ENCODE measurements at places on chromosomes 13 and 19.

- DNase-seq, result no peak
Observed at GRCh38 chr19:42198676-42199439, 18.6 kb downstream of the DEDD2 start.

DNA sequence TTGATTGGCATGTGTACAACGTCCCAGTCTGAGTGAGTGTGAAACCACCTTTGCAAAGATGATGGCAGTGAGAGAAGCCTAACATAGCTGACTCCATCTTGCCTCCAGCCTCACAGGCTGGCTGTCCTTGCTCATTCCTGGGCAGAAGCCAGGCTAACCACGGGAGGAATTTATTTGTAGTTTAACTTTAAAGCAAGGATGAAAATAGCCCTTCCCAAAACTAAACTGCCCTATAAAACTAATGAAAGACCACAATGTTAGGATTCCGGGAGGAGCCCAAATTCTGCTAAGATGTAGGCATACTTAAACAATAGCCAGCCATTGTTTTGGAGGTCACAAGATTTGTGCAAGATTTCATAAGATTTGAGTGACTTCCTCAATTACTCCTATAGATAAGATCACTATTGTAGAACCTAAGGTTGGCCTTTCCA is 96.6 kb upstream of the LSM14A start:
- DNase-seq, result no peak

DNA sequence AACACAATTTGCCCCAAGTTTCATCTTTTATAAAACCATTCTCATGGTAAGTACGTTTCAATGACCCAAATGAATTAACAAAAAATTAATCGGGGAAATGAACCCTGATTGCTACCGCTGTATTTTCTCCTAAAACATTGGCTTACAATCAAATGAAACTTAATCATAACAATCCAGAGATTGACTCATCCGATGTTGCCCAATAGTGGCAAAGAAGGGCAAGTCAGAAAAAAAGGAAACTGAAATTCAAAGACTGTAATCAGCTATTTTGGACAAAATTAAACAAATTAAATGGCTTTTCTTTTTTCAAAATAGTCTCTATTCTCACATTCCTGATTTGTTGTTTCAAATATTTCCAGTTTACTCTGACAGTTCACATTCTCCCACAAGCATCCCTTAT is 3.9 kb upstream of the ACOD1 start:
- no peak for DNase-seq

GRCh38 chr19:44808463-44809371 is at the start of gene BCAM:
TSS of gene BCAM (plus strand) at chr19:44809103. CDS start at chr19:44809125, 22 bp downstream.
- DNase-seq, result peak; percentile 55

DNA sequence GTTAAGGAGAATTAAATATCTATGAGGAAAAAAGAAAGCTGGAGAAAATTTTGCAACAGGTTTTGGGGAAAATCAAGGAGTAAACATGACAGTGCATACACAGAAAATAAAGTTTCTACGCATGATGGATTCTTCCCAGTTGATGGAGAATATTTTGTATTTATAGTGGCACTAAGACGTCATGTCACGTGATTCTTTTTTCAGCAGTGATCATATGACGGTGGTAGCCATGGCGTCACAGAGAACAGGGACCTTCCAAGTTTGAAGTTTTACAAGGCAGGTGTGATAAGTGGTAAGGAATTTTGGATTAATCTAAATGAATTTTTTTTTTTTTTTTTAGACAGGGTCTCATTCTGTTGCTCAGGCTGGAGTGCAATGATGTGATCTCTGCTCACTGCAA is 8.5 kb downstream of the MBD3L1 start:
- DNase-seq, result no peak

- no peak for DNase-seq
Observed at GRCh38 chr13:32840989-32841713, 175.1 kb upstream of the KL start.

DNA sequence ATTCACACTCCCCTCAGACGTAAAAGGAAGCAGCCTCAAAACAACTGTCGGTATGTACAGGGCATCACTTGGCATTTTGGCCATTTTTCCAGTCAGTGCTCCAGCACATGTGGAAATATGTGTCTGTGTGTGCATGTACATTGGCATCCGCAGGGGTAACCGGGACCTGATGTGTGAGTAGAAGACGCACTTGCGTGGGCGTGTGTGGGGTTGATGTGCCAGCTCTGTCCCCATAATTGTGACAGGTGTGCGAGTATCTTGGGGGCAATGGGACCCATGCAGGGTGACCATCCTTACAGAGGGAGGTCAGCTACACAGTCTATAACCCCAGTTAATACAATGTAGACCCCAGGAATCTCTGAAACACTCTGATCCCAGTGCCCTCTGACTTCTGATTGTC is 7.3 kb upstream of the ZNF331 start:
- no peak for DNase-seq

DNA sequence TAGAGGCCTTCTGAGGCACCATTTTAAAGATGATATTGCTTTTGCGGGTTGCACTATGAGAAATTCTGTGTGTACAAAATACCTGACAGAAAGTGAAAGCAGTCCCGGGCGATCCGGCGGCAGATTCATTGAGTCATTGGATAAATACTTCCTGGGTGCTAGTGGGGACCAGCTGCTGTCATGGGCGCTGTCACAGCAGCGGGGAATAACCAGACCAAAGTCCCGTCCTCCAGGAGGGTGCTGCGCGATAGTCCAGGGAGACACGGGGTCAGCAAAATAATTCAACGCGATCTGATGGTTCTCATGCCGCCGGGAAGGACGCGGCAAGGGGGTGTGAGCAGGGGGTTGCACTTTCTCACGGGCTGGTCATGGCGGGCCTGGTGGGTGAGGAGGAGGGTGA is 13.5 kb downstream of the ZFR2 start:
- DNase-seq, result no peak

GRCh38 chr13:38386421-38386820 is 36.8 kb downstream of the UFM1 start:
- DNase-seq, result no peak

GRCh38 chr19:12666265-12667048 is at the start of the genes MAN2B1 and WDR83:
TSS of gene MAN2B1 (minus strand) at chr19:12666742. CDS start at chr19:12666701, 41 bp downstream.
TSS of gene WDR83 (plus strand) at chr19:12666807. CDS start at chr19:12669791, 2,984 bp downstream.
- peak; percentile 65 for DNase-seq

DNA sequence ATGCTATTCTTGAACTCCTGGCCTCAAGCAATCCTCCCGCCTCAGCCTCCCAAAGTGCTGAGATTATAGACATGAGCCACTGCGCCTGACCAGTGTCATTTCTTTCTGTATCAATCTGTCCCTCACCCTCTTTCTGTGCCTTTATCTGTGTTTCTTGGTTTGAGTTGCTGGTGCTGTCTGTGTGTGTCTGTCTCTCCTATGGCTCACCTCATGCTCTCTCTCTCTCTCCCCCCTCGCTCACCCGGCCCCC is 9.9 kb downstream of the IRF2BP1 start:
- DNase-seq, result no peak

DNA sequence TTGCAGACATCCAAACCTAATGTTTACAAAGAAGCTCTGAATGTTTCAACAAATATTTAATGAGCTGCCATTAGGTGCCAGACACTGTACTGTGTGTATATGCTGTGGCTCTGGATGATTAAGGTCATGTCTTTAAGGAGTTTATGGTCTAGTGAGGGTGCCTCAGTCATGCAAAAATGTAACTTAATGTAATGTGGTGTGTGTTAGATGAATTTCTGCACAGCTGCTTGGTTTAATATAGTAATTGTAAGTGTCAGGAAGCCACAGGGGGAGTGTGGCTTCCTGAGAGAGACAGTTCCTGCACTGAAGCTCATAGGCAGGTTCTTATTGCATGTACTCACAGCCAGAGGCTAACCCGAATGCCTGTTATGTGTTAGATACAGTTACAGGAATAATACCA is 43.3 kb downstream of the SPATA13 start:
- DNase-seq, result no peak

DNA sequence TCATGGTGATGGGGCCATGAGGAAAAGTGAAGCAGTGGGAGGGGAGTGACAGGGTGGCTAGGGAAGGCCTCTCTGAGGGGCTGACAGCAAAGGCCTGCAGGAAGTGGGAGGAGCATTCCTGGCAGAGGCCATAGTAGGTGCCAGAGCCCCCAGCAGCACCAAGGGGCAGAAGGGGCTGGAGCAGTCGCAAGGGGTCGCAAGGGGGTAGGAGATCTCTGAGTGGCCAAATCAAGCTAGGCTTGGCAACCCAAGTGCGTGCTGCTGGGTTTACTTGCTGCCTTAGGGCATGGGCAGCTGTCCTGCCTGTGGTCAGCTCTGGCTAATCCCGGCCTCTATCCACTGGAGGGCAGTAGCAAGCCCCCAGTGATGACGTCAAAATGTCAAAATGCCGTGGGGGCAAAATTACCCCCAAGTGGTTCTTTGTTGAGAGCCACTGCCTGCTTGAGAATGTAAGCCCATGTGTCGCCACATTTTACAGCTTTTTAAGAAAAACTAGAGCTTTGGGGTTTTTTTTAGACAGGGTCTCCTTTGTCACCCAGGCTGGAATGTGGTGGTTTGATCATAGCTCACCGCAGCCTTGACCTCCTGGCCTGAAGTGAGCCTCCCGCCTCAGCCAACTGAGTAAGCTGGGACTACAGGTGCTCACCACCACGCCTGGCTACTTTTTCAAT is 11.8 kb downstream of the CCDC97 start:
- peak; percentile 63 for DNase-seq

- no peak for DNase-seq
Observed at GRCh38 chr13:113400621-113401451, 36.9 kb upstream of the GRTP1 start.

- no peak for DNase-seq
Observed at GRCh38 chr13:27159806-27160563, 11.6 kb downstream of the USP12 start.

DNA sequence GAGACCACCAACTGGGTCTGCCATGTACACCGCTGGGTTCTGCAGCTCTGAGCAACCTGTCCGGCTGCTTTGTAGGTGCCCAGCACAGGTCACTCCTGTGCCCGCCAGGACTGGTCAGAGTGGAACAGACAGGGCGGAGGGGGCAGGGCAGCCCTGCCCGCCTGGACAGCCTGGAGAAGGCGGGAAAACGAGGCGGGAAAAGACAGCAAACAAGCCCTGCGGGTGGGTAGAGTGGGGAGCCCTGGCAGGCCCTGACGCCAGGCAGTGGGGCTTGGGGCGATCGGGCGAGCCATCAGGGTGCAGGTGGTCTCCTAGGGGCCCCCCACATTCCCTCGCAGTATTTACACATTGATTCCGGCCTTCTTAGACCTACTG is 533 bp upstream of the UHRF1 start:
- no peak for DNase-seq

GRCh38 chr19:42066075-42066754 is 3.8 kb downstream of the GRIK5 start:
- no peak for DNase-seq

DNA sequence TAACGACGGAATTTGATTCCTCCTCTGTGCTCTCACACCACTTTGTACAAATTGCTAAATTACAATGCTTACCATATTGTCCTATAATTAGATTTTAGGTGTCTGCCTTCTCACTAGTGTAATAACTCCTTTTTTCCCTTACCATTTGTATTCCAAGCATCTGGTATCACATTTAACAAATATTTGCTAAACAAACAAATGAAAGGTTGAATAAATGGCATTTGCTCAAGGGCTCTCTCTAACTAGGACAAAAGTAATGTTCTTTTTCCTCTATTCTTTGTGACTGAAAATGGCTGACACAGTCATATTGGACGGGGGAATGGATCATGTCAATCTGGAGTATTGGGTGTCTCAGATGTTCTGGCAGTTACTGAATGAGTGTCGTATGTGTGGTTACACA is 99.7 kb downstream of the ENOX1 start:
- no peak for DNase-seq

GRCh38 chr19:29796173-29796573 is 15.6 kb upstream of the CCNE1 start:
- DNase-seq, result no peak

DNA sequence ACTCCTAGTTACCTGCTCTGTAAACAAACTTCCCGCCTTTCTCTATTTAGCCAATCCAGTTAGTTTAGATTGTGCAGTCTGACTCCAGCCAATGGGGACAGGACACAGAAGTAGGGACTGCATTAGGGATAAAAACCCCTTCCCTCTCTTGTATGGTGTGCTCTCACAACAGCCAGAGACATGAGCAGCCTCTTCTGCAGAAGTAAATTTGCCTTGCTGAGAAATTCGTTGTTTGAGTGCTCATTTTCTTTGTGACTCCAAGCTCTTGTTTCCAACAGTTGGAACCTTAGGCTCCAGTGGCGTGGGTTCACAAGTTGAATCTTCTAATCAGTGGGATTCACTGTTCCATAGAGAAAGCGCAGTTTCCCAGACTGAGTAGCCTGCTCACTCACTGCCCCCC is 66.1 kb downstream of the ZNF93 start:
- DNase-seq, result no peak

GRCh38 chr19:52048555-52049501 is at the start of gene ZNF432:
TSS of gene ZNF432 (minus strand) at chr19:52048838. CDS start at chr19:52046868, 1,970 bp downstream.
- DNase-seq, result peak; percentile 86

DNA sequence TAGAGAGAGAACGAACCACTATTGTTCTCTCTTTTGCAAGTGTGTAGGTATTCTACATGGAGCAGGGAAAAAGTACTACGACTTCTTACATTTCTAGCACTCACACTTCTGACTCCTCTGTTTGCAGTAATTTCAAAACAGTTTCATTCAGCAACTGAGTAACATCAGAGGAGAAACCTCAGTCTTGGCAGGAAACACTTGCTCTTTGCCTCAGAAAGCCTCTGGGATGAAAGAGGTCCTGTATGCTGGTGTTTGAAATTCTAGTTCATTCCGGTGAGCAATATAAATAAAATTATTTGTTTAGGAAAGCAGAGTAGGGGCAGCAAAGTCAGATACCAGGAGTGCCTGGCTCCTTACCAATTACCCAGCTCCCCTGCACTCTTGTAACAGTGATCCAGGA is 595.5 kb downstream of the TBC1D4 start:
- DNase-seq, result no peak

- DNase-seq, result no peak
Observed at GRCh38 chr19:10279737-10280442, 6.9 kb upstream of the ICAM4 start.

DNA sequence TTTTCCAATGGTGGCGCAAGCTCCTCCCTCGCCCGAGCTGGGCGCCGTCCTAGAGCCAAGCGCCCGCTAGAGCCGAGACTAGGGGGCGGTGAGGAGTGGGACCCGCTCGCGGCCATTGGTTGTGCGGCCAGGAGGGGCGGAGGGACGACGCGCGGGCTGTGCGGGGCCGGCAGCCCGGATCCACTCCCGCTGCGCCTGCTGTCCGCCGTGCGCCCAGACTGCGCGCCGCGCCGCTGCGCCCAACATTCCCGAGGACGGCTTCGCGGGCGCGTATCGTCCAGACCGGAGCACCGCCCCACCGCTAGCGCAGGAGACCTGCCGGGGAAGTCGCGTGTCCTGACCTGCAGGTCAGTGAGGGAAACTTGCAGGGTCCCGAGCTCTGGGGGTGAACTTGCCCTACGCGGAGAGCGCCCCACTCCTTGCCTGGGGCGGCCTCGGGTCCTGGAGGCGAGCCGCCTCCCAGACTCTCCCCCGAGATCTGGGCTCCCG is at the start of gene SERTM1:
TSS of gene SERTM1 (plus strand) at position 183 of the 489 bp plus-strand sequence. CDS start 21,059 bp downstream, outside the sequence.
- peak; percentile 60 for DNase-seq

DNA sequence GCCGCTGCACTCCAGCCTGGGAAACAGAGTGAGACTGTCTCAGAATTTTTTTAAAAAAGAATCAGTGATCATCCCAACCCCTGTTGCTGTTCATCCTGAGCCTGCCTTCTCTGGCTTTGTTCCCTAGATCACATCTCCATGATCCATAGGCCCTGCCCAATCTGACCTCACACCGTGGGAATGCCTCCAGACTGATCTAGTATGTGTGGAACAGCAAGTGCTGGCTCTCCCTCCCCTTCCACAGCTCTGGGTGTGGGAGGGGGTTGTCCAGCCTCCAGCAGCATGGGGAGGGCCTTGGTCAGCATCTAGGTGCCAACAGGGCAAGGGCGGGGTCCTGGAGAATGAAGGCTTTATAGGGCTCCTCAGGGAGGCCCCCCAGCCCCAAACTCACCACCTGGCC is at the start of gene KLK2:
TSS of gene KLK2 (plus strand) at position 384 of the 400 bp plus-strand sequence. CDS start 35 bp downstream, outside the sequence.
- no peak for DNase-seq

Data from neural crest cell (in vitro differentiated cells).